ENCODE measurements at places on chromosomes 5 and 9.

GRCh38 chr5:35835796-35836742, 20.6 kb upstream of the IL7R start:
- no peak for DNase-seq

DNA sequence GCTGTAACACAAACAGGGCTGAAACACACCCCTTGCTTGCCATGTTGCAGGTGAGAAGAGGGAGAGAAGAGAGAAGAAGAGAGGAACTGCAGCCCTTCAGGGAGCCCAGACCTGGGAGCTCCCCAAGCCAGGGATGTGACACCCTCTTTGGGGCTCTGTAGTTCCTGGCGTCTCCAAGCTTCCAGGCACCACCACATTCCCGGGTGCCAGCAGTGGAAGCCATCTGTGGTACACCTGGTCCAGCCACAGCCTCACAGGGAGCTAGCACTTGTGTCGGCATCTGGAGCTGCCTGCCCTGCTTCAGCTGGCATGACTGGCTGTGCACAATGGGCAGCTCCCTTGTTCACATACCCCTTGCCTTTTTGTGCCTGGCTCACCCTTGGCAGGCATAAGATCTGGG, 182.1 kb downstream of the DEPDC1B start:
- DNase-seq = no peak

DNA sequence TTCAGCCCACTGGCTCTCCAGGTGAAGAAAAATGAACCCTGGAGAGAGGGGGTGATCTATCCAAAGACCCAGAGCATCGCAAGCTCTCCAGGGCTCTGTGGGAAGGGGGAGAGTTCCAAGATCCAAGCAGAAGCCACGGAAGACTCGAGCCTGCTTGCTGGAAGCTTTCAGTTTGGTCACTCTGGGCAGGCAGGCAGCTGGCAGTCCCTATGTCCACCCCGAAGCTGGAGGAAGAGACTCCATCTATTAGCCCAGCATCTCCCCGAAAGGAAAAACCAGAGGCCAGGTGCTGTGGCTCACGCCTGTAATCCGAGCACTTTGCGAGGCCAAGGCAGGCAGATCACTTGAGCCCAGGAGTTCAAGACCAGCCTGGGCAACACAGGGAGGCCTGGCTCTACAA, 10.7 kb upstream of the SPARC start:
- DNase-seq = no peak

- DNase-seq = no peak
Observed at GRCh38 chr5:4802044-4802443, 338.1 kb upstream of the ADAMTS16 start.

DNA sequence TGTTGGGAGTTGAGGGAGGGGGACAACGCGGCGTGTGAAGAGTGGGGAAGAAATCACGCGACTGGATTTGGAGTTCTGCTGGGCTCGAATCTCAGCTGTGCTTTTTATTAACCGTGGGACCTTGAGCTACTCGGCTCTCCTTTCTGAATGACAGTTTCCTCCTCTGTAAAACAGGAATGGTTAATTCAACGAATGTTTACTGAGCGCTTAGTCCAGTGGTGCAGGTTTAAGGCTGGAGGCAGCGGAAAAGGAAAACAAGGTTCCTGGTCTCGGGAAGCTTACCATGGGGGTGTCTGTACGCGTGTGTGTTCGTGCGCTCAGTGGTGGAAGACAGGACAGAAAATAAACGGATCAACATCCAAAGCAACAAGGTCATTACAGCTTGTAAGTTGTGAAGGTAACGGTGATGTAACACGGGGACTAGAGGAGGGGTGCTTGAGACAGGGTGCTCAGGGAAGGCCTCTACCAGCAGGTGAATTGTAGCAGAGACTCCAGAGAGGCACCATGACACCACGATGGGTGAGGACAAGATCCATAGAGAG, 277 bp downstream of the EIF4E1B start:
- DNase-seq = no peak

DNA sequence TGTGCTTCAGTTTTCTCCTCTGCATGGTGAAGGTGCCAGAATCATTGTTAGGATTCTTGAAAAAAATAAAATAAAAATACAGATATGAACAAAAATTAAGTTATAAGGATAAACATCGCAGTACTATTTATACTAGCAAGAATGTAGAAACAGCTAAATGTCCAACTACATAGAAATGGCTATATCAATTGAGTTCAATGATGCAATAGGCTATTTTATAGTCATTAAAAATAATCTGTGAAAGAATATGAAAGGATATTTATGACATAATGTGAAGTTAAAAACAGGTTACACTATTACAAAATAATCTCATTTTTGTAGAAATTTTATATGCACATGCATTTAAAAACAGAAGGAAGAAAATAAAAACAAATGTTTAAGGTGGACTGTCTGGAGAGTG, 198.7 kb upstream of the TRIM32 start:
- no peak for DNase-seq

GRCh38 chr9:27564670-27565069, 8.6 kb downstream of the C9orf72 start:
- no peak for DNase-seq

DNA sequence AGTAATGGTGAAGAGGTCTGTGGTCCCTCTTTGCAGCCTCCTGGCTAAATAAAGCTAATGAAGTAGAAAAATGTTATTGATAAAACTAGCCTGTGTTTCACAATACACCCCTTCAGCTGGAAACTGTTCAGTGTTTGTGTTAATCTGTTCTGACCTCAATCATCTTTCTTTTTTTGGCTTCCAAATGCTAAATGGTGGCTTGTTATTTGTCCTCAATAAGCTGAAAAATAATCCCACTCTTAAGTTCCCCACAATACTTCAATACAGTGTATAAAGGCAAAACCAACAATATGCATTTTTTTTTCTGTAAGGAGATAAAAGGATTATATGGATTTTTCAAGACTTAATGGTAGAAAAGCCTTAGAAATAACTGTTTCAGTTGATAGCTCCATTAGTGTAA, 560.5 kb downstream of the TUSC1 start:
- DNase-seq = no peak

DNA sequence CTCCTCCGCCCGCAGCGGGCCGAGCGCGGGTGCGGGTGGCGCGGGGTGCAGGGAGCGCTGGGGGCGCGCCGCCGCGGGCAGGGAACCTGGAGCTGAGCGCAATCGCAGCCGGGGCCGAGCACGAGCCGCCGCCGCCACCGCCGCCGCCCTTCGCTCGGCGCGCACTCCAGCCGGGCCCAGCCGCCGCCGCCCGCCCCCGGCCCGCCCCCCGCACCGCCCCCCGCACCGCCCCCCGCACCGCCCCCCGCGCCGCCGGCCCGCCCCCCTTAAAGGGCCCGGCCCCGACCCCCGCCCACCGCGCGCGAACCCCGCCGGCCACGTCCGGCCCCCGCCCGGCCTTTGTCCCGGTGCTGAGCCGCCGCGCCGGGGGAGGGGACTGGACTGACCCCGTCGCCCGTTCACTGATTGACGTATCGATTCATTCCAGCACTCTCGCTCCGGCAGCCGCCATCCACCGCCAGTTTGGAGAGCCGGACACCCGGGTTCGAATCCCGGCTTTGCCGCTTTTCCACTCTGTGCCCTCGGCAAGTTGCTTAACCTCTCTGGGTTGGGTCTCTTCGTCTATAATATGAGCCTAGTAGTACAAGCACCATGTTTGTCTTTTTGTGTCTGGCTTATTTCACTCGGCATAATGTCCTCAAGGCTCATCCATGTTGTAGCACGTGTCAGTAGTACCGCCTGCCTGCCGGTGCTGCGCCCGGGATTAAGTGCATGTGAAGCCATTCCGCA, at the start of gene SH3PXD2B:
TSS of gene SH3PXD2B (minus strand) at position 168 of the 729 bp plus-strand sequence. CDS start 173 bp downstream, outside the sequence.
- peak; percentile 32 for DNase-seq

- no peak for DNase-seq
Observed at GRCh38 chr5:72441862-72442540, 65.2 kb downstream of the ZNF366 start.

DNA sequence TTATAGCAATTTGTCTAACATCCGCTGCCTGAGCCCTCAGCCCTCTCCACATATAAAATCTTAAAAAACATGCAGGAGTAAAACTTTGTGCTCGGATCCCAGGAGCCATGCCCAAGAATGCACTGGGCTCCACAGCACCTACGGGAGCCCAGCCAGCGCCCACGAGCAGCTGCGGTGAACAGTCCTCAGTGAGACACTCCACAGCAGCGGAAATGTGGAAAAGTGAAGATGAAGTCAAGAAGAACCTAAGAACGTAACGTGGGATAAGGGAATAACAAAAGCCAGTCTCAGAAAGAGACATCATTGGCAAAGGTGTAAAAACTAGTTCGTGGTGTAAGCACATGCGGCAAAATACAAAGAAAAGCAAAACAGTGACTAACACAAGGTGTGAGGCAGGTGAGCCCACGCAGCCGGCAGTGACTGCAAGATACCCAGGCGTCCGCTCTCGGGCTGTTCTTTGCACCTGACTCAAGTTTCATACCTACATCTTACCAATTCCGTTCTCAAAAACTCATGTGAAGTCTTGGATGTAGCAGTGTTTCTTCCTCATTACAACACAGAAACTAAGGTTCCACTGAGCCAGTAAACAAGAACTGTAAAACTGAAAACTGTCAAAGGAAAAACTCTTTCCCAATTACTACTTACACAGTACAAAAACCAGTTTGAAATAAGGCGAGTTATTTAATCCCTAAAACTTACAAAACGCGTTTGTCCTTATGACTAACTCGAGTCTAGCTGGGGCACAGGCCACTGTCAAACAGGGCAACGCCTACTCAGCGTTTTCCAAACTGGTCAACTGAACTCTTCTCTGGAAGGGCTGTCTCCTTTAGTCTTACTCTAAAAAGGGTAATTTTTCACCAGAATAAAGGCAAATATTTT, 1.7 kb downstream of the CAMSAP1 start:
- no peak for DNase-seq

DNA sequence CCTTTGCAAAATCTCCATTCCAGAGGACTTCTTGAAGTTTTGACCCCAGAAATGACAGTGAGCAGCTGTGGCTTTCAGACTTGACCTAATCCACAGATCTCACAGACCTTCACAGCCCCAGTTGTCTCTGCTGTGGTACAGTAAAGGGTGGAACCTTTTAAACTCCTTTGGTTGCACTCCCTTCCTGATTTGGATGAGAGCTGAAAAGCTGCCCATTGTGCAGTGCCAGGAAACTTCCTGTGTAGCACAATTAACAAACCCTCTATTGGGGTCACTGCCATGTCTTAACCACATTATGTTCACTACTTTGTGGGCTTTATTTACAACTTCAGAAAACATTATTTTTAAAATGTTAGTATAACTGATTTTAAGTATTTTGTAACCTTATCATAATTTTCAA, 56.7 kb upstream of the PCSK5 start:
- no peak for DNase-seq
